RPMI7951 (cell line): ENCODE measurements at places on chromosomes 11 and 22. TPM values are rescaled to one million over a fixed set of nuclear protein-coding genes. Genes with fewer than 3 reads are reported as not detected.

C22orf31 gene
- not detected in 2 replicates for total RNA-seq

CALCA gene
- total RNA-seq, result not detected in 2 replicates

CD82 gene
- 83.6 and 92.1 TPM in 2 replicates for total RNA-seq

LSP1 gene
- 2.4 and 3.8 TPM in 2 replicates for total RNA-seq

DBX1 gene
- not detected in 2 replicates for total RNA-seq

CCDC73 gene
- total RNA-seq, result 0.10 TPM in 1 of 2 replicates, not detected in the other

GSC2 gene
- total RNA-seq, result not detected in 2 replicates

AASDHPPT gene
- total RNA-seq, result 59.7 and 69.6 TPM in 2 replicates

KIRREL3 gene
- 0.24 and 1.2 TPM in 2 replicates for total RNA-seq

YAP1 gene
- total RNA-seq, result 55.1 and 72.7 TPM in 2 replicates

ACTN3 gene
- under 0.01 TPM in 1 of 2 replicates, not detected in the other for total RNA-seq

HSCB gene
- 17.1 and 23.5 TPM in 2 replicates for total RNA-seq

CAVIN3 gene
- total RNA-seq, result 200 and 367 TPM in 2 replicates

KRTAP5-7 gene
- not detected in 2 replicates for total RNA-seq

RCOR2 gene
- 0.96 and 2.1 TPM in 2 replicates for total RNA-seq

TPBGL gene
- not detected in 2 replicates for total RNA-seq

ALDH3B1 gene
- 13.3 and 17.4 TPM in 2 replicates for total RNA-seq

ANO9 gene
- total RNA-seq, result not detected in 2 replicates

RPS19BP1 gene
- 74.9 and 132 TPM in 2 replicates for total RNA-seq
